Mucosa of gallbladder (tissue), 1 donor: ENCODE measurements at places on chromosomes 4 and X.

DNA sequence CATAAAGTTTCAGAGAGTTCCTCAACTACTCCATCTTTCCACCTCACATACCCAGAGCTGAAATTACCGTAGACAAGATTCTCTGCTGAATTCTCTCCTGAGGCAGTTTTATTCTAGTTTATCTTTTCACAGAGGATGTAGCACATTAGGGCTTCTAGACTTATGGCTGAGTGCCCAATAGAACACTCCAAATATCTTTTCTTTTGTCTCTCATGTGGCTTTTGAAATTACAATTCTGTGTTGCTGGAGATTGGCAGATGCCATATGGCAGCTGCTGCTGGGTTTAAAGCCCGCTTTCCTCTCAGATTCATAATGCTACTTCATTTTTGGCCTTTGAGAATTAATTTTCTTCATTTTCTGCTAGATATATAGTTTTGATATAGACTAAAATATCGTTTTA, 107.6 kb upstream of the BANK1 start:
- no peak for DNase-seq

- no peak for DNase-seq
Observed at GRCh38 chr4:183758061-183758757, 99.1 kb downstream of the TRAPPC11 start.

GRCh38 chr4:649293-649625, 23.9 kb downstream of the PDE6B start:
- no peak for DNase-seq

- no peak for DNase-seq
Observed at GRCh38 chr4:48585401-48585800, 95.3 kb downstream of the ZAR1 start.

DNA sequence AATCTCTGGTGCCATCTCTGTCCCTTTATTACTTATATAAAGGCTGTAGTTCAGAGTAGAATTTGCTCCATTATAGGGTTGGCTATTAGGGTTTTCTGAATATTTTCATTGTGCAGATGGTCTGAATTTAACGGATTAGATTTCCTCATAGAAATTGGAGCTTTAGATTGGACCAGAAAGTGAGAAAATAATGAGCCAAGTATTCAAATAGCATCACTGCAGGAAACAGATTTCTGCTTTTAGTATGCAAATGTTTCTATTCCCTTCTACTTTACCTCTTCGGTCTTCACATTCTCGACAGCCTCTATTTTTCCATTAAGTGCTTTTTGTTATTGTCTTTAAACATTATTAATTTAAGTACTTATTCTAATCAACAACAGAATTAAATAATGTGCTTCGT, 55.4 kb downstream of the TRIM2 start:
- DNase-seq = no peak

DNA sequence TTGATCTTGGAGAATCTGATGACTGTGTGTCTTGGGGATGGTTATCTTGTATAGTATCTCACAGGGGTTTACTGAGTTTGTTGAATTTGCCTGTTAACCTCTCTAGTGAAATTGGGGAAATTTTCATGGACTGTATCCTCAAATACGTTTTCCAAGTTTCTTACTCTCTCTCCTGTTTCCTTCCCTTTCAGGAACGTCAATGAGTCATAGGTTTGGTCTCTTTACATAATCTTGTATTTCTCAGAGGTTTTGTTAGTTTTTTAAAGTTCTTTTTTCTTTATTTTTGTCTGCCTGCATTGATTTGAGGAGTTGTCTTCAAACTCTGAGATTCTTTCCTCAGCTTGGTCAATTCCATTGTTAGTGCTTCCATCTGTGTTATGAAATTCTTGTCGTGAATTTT, 227.7 kb upstream of the GPRIN3 start:
- DNase-seq = no peak

DNA sequence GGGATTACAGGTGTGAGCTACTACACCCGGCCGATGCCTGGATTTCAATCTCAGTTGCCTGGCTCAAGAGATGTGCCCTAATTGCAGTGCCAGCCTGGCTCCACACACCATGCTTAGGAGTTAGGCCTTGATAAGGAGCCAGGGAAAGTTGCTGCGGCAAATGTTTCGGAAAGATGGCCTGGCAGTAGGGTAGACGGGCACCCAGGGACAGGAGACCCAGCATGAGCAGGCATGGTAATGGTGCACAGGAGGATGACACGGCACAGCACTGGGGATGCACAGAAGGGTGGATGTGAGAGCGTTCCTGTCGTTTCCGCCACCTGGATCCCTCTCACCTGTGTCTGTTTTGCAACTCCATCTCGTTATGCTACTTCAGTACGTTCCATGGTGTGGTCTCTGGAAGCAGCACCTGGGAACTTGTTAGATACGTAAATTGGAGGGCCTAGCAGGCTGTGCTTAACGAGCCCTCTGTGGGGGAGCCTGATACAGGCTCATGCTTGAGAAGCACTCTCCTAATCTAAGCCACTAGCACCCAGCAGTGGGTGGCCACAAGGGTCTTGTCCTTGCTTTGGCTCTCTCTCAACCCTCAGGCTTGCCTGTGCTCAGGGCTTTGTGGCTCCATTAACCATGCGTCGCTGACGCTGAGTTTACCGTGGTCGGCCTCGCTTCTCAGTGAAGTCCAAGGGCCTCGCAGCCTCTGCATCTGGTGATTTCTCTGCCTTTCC, 20.3 kb downstream of the RNF4 start:
- no peak for DNase-seq

GRCh38 chr4:48178931-48179330, 44.9 kb upstream of the TXK start:
- DNase-seq = no peak

DNA sequence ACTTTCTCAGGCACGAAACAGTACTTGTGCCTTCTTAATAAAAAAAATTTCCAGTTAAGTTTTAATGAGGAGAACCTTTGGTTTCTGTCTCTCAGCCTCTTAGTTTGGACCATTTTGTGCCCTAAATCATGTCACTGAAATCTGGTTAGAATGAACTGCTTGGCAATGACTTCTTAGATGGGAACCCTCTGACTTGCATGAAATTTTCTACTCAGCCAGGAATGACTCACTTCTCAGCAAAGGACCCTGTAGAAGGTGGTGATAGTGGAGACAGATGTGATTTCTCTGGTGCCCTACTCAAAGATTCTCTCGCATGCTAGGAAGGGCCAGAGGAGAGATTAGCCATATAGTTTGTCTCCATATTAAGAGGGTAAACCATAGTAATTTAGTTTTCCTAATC, 50.5 kb downstream of the RASL11B start:
- no peak for DNase-seq

DNA sequence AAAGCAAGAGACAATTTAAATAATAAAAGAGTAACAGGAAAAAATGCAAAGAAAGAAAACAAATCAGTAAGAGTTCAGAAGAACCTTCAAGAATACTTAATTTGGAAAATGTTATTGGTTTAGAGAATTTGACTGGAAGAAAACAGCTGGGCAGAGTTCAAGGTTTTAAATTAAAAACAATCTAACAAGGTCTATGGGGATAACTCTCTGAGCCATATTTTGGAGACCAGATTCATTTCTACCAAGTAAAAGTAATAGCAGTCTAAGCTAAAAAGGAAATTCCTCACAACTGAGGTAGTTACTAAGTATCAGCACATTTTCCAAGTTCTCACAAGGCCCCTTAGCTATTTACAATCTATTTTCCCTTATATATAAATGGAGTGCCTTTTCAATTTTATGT, 82.4 kb upstream of the TFDP3 start:
- no peak for DNase-seq

GRCh38 chr4:40253906-40254305, 57.1 kb downstream of the RHOH start:
- no peak for DNase-seq

DNA sequence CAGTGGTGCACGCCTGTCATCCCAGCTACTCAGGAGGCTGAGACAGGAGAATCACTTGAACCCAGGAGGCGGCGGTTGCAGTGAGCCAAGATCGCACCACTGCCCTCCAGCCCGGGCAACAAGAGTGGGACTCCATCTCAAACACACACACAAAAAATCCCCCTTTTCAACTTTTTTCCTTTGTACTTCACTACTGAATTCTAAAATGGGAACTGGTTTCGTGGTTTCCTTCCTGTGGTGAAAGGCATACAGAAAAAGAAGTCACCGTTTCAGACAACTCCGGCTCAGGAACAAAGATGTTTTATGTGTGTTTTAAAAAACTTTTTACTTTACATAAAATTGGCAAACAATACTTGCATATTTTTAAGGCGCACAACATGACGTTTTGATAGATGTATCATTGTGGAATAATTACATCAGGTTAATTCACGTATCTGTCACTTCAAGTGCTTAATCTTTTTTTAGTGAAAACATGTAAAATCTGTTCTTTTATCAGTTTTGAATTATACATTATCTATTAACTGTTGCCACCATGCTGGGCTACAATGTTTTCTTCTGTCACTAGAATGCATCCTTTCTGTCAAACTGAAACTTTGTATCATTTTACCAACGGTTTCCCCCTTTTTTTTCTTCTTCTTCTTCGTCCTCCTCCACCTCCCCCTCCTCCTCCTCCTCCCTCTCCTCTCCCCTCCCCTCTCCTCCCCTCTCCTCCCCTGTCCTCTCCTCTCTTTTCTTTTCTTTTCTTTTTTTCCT, 186.0 kb downstream of the CRLF2 start:
- no peak for DNase-seq

DNA sequence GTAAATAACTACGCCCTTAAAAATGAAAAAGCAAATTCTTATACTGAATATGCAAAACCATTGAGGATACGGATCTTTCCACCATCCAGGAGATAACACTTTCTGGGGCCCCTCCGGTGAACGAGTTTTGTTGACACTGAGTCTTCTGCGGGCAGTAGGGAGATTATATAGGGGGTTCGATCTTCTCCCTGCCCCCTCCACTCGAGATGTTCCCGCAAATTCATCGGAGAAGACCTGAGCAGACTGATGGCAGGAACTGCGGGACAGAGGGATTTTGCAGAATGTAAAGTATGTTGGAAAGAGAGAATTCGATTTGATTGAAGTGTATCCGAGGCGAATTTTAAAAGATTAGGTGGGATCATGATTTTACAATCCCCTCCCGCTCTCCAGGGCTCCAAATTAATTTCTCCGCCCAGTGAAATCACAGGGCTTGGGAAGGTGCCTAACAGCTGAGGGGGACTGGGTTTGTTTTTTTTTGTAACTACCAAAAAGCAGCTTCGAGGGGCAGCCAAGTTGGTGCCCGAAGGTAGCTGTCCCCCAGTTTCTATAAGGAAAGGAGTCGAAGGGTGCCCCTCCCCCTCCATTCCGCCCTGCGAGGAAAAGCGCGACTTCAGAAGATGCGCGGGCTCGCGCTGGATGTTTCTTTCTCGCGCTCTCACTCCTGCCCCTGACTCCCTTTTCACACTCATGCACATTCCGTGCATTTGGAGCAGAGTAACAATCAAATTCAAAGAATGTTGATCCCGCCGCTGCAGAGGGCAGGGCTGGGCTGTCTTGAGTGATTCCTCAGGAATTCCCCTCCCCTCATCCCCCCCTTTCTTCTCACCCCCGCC, 1.2 kb downstream of the TMEM255A start:
- DNase-seq = no peak

DNA sequence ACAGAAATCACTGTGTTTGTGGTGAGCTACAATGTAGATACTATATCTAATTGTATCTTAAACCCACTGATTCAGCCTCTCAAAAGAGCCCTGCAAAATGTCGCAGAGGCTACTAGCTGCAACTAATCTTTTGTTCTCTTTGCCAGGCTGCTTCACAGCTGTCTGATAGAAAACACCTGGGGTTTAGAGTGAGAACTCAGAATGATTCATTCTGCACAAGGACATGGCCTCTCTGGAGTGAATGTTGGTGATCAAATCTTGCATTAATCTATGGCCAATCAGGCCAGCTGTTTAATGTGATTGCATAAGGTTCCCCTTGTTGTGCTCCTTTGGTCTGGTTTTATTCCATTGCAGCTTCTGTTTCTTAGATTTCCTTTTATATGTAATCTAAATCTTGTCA, 100.3 kb downstream of the EMCN start:
- no peak for DNase-seq

DNA sequence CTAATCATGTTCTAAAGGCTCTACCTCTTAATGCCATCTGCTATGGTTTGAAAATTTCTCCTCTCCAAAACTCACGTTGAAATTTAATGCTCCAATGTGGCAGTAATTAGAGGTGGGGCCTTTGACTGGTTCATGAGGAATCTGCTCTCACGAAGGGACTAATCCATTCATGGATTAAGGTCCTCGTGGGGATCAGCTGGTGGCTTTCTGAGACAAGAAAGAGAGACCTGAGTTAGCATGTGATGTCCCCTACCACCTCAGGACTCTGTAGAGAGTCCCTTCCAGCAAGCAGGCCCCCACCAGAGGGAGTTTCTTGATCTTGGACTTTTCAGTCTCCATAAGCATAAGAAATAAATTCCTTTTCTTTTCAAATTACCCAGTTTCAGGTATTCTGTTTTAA, 65.3 kb downstream of the WDFY3 start:
- no peak for DNase-seq

DNA sequence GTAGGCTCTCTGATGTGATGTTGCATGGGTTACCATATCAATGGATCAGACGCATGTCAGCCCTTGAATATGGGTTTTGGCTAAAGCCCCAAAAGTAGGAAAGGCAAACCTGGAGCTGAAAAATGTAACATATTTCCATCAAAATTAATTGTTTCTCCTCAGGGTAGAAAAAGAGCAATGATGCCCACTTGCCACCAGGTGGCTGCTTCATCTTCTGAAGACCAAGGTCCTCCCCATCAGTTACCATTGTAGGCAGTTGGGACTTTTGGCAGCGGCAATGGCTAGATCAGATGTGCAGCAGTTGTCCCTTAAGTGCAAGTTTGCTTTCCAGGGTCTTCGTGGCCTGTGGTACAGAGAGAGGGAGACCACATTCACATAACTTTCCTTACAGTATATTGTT, 118.2 kb downstream of the NAF1 start:
- no peak for DNase-seq

GRCh38 chrX:69541956-69542355, 37.8 kb downstream of the NALF2 start:
- DNase-seq = no peak

- DNase-seq = no peak
Observed at GRCh38 chrX:49192722-49193328, 6.7 kb upstream of the PRICKLE3 start.

GRCh38 chrX:865422-865821, 234.8 kb downstream of the SHOX start:
- DNase-seq = no peak

DNA sequence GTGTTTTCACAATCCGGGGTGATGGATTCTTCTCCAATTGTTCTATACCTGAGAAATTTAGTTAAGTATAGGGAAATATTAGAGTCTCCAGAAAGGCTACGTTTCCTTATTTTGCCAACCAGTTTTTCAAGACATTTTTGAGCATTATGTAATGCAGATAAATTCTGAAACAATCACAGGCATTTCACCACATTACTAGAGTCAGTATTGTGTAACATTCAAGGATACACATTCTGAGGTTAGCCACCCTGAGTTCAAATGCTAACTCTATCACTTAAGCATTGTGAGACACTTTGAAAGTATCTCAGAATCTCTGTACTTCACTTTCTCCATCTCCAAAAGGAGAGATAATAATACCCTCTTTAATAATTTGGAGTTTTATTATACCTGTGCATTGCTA, 10.6 kb downstream of the SULT1B1 start:
- no peak for DNase-seq

DNA sequence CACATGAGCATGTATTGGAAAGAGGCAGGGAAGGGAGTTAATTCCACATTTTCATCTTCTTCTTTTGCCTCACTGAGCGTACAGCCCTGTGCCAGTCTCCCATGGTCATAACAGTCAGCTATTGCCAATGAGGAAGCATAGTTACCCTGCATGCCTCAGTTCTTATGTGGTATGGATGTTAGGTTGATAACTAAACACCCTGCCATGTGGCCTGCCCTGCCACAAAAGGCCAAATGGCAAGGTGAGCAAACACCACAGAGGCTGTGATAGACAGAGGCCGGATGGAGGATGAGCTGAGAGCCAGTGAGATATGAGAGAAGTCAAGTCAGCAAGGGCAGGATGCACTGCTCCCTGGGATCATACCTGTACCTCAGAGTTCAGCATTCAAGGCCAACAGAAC, 59.3 kb downstream of the BTC start:
- no peak for DNase-seq
